ENCODE measurements at places on chromosomes 7 and 10.

- no peak for DNase-seq
Observed at GRCh38 chr7:93046641-93047040, 71.1 kb downstream of the SAMD9 start.

DNA sequence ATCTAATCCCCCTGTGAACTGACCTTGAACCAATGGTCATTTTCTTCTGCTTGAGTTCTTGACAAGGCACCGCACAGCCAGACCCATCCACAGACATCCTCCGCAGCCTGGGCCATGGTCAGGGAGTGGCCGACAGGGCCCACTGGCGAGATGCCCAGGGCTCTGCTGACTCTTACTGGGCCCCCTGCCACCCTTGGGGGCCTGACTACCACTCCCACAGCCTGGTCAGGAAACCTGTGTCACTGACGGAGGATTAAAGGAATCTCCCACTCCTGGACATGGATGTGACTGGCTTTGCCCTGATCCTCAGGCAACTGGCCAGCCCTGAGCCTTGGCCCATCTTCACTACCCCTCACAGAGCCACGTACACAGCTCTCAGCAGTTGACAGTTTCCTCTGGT is 50.4 kb upstream of the ENO4 start:
- DNase-seq = no peak

DNA sequence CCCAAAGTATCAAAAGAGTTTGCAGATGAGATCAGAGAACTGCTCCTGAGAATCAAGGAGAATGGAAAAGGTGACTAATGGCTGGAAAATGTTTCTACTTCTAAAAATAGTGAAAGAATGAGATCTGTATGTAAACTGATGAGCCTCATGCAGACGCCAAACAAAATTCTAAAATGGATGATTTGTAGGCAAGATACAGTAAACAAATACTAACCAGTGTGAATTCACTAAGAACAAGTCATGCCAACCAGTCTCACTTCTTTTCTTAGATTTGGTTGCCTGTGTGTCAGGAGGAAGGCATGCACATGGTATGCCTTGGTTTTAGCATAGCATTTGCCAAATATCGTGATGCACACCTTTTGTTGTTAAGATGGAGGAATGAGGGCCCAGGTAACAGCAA is 94.9 kb upstream of the PIK3CG start:
- DNase-seq = no peak

GRCh38 chr7:7051206-7051877 is 131.0 kb upstream of the C1GALT1 start:
- DNase-seq = no peak
